B cell (primary cell): ENCODE measurements at places on chromosomes 13 and 19.

- DNase-seq, result no peak
- peaks cover 9% of the 10 kb centered on the region for H3K27me3 ChIP-seq
- no peaks in the 10 kb centered on the region for H3K36me3 ChIP-seq
- H3K4me1 ChIP-seq, result peaks cover 3% of the 10 kb centered on the region
- no peak overlapping the region for H3K4me3 ChIP-seq
Observed at GRCh38 chr19:39670998-39671397, 15.3 kb downstream of the LGALS16 start.

DNA sequence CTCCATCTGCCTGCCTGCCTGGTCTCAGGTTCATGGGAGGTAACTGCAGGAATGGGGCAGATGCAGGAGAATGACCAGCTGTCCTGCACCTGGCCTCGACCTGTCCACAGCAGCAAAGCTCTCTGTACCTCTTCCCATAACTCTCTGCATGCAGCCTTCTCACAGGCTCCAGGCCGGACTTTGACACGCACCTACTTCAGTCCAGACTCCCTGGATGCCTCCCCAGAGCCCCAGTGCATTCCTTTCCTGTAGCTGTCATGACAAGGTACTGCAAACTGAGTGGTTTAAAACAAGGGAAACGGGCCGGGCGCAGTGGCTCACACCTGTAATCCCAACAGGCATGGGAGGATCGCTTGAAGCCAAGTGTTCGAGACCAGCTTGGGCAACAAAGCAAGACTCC is 3.3 kb downstream of the NANOS2 start:
- H3K4me3 ChIP-seq, result no peak overlapping the region
- no peaks in the 10 kb centered on the region for H3K36me3 ChIP-seq
- DNase-seq, result no peak
- H3K4me1 ChIP-seq, result no peaks in the 10 kb centered on the region

- H3K36me3 ChIP-seq, result no peaks in the 10 kb centered on the region
- no peak for DNase-seq
- peaks cover 2% of the 10 kb centered on the region for H3K4me1 ChIP-seq
- H3K27ac ChIP-seq, result no peak overlapping the region
- H3K4me3 ChIP-seq, result no peak overlapping the region
Observed at GRCh38 chr19:40136818-40137217, 46.1 kb upstream of the ZNF780A start.

DNA sequence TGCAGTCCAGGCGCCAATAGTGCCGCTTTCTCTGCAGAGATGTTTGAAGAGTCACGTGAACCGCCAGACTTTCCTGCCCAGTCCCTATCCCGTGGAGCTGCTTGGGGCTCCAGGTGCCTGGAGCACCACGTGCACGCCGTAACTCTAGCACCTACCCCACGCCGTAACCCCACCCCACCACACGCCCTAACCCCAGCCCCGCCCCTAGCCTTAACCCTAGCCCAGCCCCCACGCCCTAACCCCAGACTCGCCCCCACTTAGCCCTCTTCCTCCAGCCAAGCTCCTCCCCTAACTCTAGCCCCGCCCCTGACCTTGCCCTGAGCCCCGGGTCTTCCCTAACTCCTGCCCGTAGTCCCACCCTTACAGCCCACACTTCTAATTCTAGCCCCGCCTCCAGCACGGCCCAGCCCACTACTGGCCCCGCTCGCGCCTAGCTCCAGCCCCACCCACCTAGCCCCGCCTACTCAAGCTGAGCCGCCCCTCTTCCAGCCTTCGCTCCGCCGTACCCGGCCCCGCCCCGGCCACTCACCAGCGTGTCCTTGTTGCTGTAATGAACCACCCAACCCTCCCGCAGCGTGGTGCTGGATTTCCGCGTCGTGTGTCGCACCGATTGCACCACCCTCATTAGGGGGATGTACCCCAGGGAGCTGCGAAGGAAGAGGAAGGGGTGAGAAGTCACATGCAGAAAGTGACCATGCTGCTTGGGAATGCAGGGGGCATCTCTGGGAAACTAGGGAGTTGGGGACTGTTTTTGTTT is 19.5 kb downstream of the PRKD2 start:
- H3K27me3 ChIP-seq, result no peaks in the 10 kb centered on the region
- H3K4me3 ChIP-seq, result no peak overlapping the region
- DNase-seq, result no peak
- peaks cover 99% of the 10 kb centered on the region for H3K36me3 ChIP-seq

GRCh38 chr13:37070956-37071355 is 11.5 kb upstream of the SUPT20H start:
- H3K4me3 ChIP-seq, result no peak overlapping the region
- DNase-seq, result no peak
- H3K27me3 ChIP-seq, result no peaks in the 10 kb centered on the region
- H3K4me1 ChIP-seq, result no peaks in the 10 kb centered on the region

- DNase-seq, result no peak
- H3K27ac ChIP-seq, result no peak overlapping the region
- H3K36me3 ChIP-seq, result no peaks in the 10 kb centered on the region
- H3K4me1 ChIP-seq, result peaks cover 6% of the 10 kb centered on the region
- H3K27me3 ChIP-seq, result no peaks in the 10 kb centered on the region
- no peak overlapping the region for H3K4me3 ChIP-seq
Observed at GRCh38 chr19:46466536-46467196, 4.7 kb downstream of the PNMA8A start.
